ENCODE measurements at places on chromosomes 16 and 17. TPM values are rescaled to one million over a fixed set of nuclear protein-coding genes. Genes with fewer than 3 reads are reported as not detected.

GPRC5C gene
- not detected for total RNA-seq

STX1B gene
- under 0.01 TPM for total RNA-seq

CDRT15L2 gene
- not detected for total RNA-seq

TPSG1 gene
- not detected for total RNA-seq

CMTM2 gene
- not detected for total RNA-seq

GPR139 gene
- not detected for total RNA-seq

GPS2 gene
- 60.0 TPM for total RNA-seq

HYDIN gene
- not detected for total RNA-seq

SYCE1L gene
- 0.97 TPM for total RNA-seq

SLC6A2 gene
- not detected for total RNA-seq

CHAD gene
- total RNA-seq, result not detected

KCNAB3 gene
- 0.32 TPM for total RNA-seq

PARN gene
- 24.8 TPM for total RNA-seq

OR4D1 gene
- not detected for total RNA-seq

NCBP3 gene
- 21.6 TPM for total RNA-seq

TEKT5 gene
- total RNA-seq, result not detected
